ENCODE measurements at places on chromosomes 13 and 19.

GRCh38 chr19:6070720-6071485 is 39.4 kb downstream of the RFX2 start:
- no peak for DNase-seq

DNA sequence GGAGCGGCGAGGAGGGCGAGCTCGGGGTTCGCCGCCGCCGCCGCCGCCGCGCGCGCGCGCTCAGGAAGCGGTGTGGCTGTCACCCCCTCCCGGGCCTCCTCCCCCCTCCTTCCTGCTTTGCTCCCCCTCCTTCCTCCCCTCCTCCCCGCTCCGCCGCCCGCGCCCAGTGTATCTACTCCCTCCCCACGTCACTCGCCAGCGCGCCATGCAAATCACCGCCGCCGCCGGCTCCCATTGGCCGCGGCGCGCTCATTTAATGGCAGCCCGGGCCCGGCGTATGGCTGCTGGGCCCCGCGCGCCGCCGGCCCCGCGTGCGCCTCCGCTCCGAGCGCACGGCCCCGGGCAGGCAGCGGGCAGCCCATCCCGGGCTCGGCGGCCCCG is 335 bp upstream of the SOX1 start:
- peak; percentile 98 for DNase-seq

- no peak for DNase-seq
Measured at GRCh38 chr13:72586518-72586917, 140.9 kb downstream of the MZT1 start.

GRCh38 chr13:51549593-51549992 is 34.7 kb upstream of the WDFY2 start:
- no peak for DNase-seq

GRCh38 chr19:7861619-7862412 is 12.4 kb downstream of the PRR36 start:
- no peak for DNase-seq

- no peak for DNase-seq
Measured at GRCh38 chr19:14300303-14300702, 80.9 kb upstream of the ADGRE5 start.

DNA sequence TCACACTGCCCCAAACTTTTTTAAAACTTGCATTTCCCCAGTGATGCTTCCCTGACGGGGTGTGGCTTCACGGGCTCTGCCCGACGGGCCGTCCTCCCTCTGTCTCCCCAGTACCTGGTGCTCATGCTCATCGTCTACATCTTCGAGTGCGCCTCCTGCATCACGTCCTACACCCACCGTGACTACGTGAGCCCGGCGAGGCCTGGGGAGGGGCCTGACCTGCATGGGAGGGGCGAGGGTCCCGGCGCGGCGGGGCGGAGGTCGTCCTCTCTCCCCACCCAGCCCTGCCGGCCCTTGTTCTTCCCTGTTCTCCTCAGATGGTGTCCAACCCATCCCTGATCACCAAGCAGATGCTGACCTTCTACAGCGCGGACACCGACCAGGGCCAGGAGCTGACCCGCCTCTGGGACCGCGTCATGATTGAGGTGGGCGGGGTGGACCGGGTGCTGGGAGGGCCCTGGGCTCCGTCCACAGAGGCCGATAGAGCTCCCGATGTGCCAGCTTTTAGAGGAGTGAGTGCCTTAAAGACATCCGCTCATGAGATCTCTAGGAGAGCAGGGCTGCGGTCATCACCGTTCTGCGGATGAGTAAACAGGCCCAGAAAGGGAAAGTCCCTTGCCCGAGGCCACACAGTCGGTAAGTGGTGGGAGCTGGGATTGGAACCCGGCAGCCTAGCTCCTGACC is 6.9 kb downstream of the UPK1A start:
- peak; percentile 70 for DNase-seq

GRCh38 chr13:96935901-96936300 is 58.4 kb downstream of the OXGR1 start:
- no peak for DNase-seq

- no peak for DNase-seq
Measured at GRCh38 chr19:18074192-18074591, 12.5 kb downstream of the IL12RB1 start.

- no peak for DNase-seq
Measured at GRCh38 chr19:49217382-49217781, 59.8 kb downstream of the TRPM4 start.

- no peak for DNase-seq
Measured at GRCh38 chr13:37091835-37092234, 13.6 kb downstream of the CSNK1A1L start.

GRCh38 chr13:114071410-114071809 is 61.0 kb downstream of the RASA3 start:
- DNase-seq = no peak

GRCh38 chr13:50484472-50485113 is 358.9 kb downstream of the DLEU7 start:
- no peak for DNase-seq

DNA sequence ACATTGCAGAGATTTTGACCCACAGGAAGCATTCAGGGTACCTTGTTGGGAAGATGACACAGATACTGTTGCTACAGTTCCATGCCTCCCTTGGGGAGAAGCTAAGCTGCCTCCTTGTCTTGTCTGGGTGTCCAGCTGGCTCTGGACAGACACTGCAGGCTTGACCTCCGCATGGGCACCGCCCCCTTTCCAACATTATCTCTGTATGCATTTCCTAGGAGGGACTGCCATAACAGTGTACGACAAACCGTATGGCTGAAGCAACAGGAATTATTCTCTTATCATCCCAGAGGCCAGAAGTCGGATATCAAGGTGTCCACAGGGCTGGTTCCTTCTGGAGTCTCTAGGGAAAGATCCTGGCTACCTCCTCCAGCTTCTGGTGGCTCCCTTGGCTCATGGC is 67.0 kb upstream of the USE1 start:
- DNase-seq = no peak

DNA sequence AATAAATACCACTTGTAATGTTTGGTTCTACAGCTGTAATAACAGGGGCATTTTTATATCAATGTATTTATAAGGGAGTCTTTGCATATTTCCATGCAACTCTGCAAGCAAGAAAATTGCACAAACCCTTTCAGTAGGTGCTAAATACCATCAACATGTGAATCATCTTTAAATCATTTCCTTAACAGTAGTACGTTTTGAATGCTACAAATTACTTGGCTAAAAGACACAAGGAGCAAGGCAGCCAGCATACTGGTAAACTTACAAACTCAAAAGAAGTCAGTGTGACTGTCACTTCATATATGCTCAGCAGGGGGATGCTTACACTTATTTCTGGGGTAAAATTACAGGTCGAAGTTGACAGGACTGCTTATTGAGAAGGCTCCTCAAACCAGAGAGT is 402.4 kb downstream of the EFNB2 start:
- no peak for DNase-seq

DNA sequence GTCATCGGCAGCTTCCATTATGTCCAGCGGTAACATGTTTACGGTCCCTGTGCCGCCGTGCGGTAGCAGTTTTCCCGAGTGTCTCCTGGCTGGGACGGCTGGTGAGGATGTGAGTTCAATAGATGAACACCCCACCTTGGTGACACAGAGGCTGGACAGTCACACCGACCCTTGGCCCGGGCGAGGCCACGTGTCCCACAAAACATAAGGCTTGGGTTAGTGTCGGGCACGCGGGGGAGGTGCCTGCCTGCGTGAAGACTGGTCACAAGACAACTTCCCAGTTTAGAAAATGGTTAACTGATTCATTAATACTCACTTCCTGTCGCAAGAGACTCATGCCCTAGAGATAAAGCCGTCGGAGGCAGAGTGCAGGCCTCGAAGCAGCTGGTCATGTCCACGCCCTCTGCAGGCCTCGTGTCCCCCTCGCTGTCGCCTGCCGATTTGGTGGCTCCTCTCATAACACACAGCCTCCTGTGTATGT is 17.2 kb downstream of the RASA3 start:
- no peak for DNase-seq

DNA sequence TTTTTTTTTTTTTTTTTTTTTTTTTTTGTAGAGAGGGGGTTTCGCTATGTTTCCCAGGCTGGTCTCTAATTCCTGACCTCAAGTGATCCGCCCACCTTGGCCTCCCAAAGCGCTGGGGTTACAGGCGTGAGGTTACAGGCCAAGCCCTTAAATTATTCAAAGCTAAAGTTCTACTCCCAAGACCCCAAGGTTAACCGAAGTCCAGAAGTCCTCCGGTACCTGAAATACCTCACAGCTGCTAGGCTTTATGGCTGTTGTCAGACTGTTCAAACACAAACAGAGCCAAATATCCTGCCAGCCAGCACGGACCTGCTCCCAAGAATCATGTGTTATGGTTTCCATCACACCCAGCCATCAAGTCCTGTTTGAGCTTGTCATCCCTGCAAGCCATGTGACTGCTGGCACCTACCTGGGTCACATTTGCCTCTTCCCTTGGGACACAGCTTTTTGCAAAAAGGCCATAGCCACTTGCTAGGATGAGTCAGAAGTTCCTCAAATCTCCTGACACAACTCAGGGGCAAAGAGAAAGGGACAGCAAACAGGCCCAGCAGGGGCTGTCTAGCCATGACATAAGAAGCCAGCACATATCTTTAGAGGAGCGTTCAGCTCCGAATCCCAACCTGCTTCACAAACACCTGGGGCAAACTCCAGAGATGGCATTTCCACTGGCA is 129.9 kb downstream of the FOXO1 start:
- DNase-seq = peak; percentile 62

DNA sequence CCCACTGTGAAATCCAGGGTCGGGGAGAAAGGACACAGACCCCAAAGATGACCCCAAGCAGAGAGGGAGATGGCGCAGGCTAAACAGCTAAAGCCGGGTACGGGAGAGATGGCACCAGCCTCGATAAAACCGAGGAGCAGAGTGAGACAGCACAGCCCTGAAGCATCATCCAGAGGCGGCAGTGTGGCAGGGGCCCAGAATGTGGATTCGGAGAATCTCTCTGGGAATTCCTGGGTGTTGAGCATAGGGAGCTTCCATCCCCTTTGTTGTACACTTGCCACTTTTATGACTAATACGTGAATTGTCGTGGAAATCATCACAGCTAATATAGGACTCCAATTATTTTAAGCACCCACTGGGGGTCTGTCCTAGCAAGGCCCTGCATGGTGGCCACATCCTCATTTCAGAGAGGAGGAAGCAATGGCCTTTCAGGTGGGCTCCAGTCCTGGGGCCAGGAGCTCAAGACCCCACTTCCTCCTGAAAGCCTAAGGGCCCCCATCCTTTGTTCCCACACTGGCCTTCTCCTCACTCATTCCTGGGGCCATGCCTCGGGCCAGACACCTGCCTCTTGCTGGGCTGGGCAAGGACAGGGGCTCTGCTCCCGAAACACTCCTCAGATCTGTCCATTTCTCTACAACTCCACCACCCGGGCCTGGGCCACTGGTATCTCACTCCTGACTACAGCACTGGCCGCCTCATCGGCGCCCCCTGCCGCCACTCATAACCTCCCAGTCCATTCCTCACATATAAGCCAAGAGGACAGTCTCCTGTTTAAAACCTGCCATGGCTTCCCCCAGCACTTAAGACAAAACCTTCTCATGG is 29.3 kb upstream of the ATP1A3 start:
- no peak for DNase-seq

DNA sequence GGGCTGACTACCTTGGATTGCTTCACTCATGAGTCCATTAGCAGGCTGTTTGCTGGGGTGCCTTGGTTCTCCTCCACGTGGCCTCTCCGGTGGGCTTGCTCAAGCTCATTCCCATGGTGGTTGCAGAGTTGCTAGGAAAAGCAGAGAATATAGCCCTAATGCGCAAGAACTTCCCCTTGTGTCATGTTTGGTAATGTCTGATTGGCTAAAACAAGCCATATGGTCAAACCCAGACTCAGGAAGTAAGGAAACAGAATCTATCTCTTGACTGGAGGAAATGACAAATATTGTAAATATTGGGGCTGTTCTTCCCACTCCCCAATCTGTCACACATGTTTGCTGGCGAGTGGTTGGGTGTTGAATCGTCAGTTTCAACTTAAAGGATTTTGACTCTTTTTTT is 12.1 kb downstream of the NFILZ start:
- DNase-seq = no peak

DNA sequence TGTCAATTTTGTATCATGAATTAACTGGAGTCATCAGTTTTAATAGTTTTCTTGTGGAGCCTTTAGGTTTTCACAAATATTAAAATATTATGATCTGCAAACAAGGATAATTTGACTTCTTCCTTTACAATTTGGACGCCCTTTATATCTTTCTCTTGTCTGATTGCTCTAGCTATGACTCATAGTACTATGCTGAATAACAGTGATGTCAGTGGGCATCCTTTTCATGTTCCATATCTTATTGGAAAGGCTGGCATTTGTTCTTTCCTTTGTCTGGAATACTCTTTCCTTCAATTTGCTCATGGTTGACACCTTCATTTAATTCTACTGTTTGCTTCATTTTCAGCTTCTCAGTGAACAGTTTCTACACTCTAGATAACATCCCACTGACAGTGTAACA is 1129.3 kb downstream of the SLITRK5 start:
- DNase-seq = no peak

DNA sequence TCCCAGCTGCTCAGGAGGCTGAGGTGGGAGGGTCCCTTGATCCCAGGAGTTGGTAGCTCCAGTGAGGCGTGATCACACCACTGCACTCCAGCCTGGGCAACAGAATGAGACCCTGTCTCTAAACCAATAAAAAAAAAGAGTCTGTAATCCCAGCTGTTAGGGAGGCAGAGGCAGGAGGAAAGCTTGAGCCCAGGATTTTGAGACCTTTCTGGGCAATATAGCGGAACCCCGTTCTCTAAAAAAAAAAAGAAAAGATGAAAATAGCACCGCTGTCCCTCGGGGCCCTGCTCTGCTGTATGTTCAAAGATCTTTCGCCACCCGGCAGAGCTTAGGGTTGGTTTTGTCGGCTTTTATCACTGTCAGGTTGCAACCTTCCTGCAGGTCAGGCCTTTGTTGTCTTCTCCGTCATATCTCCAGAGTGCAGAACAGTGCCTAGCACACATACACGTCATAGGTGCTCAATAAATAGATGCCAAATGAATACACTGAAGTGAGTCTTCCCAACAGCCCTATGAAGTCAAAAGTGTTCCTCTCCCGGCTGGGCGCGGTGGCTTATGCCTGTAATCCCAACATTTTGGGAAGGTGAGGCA is 13.4 kb upstream of the BCAM start:
- DNase-seq = no peak
